Endodermal cell (in vitro differentiated cells): ENCODE measurements at places on chromosomes 12 and 14. TPM values are rescaled to one million over a fixed set of nuclear protein-coding genes. Genes with fewer than 3 reads are reported as not detected.

- H3K27me3 ChIP-seq, result peaks cover 5% of the 10 kb centered on the region
- no peak overlapping the region for H3K4me3 ChIP-seq
These were observed 47.9 kb downstream of the VCPKMT start for GRCh38 chr14:50068496-50068895.

DNA sequence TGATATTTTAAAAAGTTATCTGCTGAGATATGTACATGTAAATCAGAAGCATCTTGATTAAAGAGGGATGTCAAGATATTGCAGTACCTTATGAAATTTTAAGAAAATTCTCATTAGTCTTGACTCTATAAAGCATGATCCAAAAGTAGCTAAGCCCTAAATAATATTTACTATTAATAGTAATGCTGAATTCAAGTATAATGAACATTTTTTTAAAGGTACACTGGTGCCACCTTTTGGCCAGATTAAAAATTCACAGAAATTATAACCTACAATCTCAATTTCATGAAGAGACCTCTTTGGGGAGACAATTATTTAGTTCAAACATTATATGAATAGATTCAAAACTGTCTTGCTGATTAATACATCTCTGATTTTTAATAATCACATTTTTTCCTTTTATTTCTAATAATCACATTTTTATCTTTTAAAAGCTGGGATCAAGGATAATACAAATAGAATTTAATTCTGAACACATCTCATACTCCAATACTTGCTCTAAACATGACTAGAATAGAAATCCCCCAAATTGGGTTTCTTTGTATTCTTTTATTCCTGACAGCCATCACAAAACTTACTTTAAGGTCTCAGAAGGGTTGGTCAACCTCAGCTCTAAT is 13.4 kb downstream of the AKAP5 start:
- H3K4me1 ChIP-seq, result no peaks in the 10 kb centered on the region
- H3K27me3 ChIP-seq, result no peaks in the 10 kb centered on the region
- no peak overlapping the region for H3K27ac ChIP-seq
- peaks cover 4% of the 10 kb centered on the region for H3K36me3 ChIP-seq

The LPAR5 gene
- total RNA-seq, result 0.59 and 0.73 TPM in 2 replicates

- H3K27me3 ChIP-seq, result no peaks in the 10 kb centered on the region
- no peaks in the 10 kb centered on the region for H3K4me1 ChIP-seq
- no peak for DNase-seq
- H3K27ac ChIP-seq, result no peak overlapping the region
- H3K4me3 ChIP-seq, result no peak overlapping the region
- H3K36me3 ChIP-seq, result no peaks in the 10 kb centered on the region
These were observed 107.4 kb downstream of the AEBP2 start for GRCh38 chr12:19546611-19547162.

The TSPAN19 gene
- total RNA-seq, result not detected in 2 replicates

The DEGS2 gene
- 0.24 to 3.8 TPM (median 0.99 TPM) in 3 replicates for total RNA-seq

The CABP1 gene
- total RNA-seq, result 0.29 to 0.73 TPM (median 0.72 TPM) in 3 replicates

DNA sequence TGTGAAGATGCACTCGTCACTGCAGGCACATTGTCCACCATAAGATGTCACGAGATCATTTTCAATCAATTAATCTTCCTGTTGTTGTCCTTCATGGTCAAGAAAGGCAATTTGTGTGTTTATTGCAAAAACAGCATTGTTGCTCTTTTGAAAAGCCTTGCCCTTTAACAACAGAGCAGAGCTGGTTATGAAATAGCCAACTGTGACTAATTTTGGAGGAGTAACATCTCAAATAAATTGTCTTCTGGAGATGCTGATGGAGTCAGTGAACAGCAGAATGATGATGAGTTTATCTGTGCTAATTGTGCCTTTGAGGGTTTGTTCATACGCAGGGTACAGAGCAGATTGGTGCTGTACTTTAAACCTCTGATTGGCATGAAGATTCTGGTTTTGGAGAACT is 88.3 kb upstream of the E2F7 start:
- H3K4me1 ChIP-seq, result no peaks in the 10 kb centered on the region
- H3K27ac ChIP-seq, result no peak overlapping the region
- H3K4me3 ChIP-seq, result no peak overlapping the region
- DNase-seq, result no peak
- peaks cover 22% of the 10 kb centered on the region for H3K27me3 ChIP-seq
- H3K36me3 ChIP-seq, result no peaks in the 10 kb centered on the region

DNA sequence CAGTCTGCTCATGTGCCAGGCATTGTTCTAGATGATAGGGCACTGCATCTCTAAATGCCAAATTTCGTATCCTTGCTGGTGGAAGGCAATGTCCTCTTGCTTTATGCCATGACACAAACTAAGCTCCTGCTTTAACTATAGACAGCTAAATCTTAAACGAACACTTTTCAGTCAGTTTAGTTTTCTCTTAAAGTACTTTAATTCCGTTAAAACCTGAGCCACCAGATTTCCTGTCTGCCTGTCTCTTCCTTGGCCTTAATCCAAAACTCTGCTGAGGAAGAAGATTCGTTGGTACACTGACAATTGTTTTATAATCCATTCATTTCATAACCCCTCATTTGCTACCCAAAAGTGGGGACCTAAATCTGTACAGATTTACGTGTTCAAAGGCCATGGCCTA is 194.4 kb upstream of the BCL2L14 start:
- peaks cover 15% of the 10 kb centered on the region for H3K36me3 ChIP-seq
- no peaks in the 10 kb centered on the region for H3K27me3 ChIP-seq
- no peak overlapping the region for H3K27ac ChIP-seq
- peaks cover 7% of the 10 kb centered on the region for H3K4me1 ChIP-seq

GRCh38 chr12:22657538-22657937 is 32.6 kb downstream of the ETNK1 start:
- H3K27ac ChIP-seq, result no peak overlapping the region
- no peaks in the 10 kb centered on the region for H3K4me1 ChIP-seq
- H3K27me3 ChIP-seq, result no peaks in the 10 kb centered on the region
- no peak for DNase-seq

The FOXN4 gene
- 0.55 and 0.63 TPM in 2 replicates for total RNA-seq

DNA sequence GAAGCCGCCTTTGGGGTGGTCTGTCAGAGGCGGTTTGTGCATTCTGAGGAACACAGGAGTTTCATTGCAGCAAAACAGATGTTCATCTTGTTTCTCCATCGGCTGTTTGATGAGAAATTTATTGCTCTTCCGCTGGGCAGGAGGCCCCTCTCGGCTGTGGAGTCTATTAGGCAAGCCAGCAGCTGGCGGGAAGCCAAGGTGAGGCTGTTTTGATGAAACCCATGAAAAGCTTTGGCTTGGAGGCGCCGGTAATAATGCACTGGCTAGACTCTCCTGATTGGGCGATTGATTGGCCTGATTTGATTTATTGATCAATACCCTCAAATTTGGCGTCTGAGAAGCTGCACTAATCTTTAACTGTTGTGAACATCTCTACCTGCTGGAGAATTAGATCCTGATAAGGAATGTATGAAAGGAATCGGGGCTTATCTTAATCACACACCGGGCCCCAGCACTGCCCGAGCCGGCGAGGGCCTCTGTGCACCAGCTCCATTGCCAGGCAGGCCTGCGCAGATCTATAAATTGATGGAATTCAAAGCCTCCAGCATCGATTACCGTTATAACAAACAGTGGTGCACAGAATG is 187.7 kb downstream of the PHETA1 start:
- no peak for DNase-seq
- no peak overlapping the region for H3K4me3 ChIP-seq
- H3K36me3 ChIP-seq, result no peaks in the 10 kb centered on the region
- H3K27ac ChIP-seq, result peak overlapping the region; percentile 32
- peaks cover 8% of the 10 kb centered on the region for H3K4me1 ChIP-seq

The KRT4 gene
- total RNA-seq, result not detected in 3 replicates

DNA sequence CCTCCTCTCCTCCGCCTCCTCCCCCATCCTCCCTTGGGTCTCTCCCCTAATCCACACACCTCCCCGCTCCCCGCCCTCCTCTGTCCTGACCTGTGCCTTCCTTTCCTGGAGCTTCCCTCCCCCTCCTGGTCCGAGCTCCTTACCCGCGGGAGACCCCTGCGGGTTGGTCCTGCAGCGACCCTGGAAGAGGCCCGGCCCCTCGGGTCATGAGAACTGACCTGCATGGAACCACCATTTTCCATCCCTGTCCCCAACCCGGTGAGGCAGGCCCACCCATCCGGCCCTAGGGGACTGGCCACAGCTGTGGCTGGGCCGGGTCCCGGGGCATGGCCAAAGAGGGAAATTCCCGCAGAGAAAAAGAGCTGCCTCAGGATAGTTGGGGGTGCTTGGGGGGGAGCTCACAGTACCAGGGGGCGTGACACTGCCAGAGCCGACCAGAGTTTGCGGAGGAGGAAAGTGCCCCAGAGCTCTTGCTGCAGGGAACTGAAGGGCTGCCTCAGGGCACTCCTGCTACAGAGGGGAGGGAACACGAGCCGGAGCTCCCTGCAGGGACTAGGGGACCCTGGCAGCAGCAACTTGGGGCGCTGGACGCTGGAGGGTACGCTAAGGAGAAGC is 613 bp downstream of the ARHGEF40 start:
- H3K4me3 ChIP-seq, result peak overlapping the region; percentile 93
- H3K27me3 ChIP-seq, result no peaks in the 10 kb centered on the region
- peaks cover 30% of the 10 kb centered on the region for H3K36me3 ChIP-seq
- H3K4me1 ChIP-seq, result peaks cover 4% of the 10 kb centered on the region

GRCh38 chr12:62700091-62700880 is 233.7 kb downstream of the MON2 start:
- no peaks in the 10 kb centered on the region for H3K36me3 ChIP-seq
- H3K27me3 ChIP-seq, result no peaks in the 10 kb centered on the region
- H3K27ac ChIP-seq, result no peak overlapping the region
- peaks cover 7% of the 10 kb centered on the region for H3K4me1 ChIP-seq

GRCh38 chr12:93894391-93895088 is 217.4 kb downstream of the CRADD start:
- peaks cover 7% of the 10 kb centered on the region for H3K4me1 ChIP-seq
- no peak overlapping the region for H3K27ac ChIP-seq
- H3K36me3 ChIP-seq, result no peaks in the 10 kb centered on the region
- no peak overlapping the region for H3K4me3 ChIP-seq

The C1R gene
- 2.1 to 3.9 TPM (median 2.9 TPM) in 3 replicates for total RNA-seq

GRCh38 chr14:88999137-88999536 is 174.7 kb downstream of the TTC8 start:
- H3K4me1 ChIP-seq, result no peaks in the 10 kb centered on the region
- no peak overlapping the region for H3K27ac ChIP-seq
- no peak for DNase-seq
- no peak overlapping the region for H3K4me3 ChIP-seq
- no peaks in the 10 kb centered on the region for H3K27me3 ChIP-seq

The SLC35E3 gene
- 12.7 and 14.6 TPM in 2 replicates for total RNA-seq

The BHLHE41 gene
- 0.11 to 38.4 TPM (median 0.46 TPM) in 3 replicates for total RNA-seq

The DACT1 gene
- 4.2 and 6.3 TPM in 2 replicates for total RNA-seq

GRCh38 chr14:26846388-26846787 is 248.6 kb upstream of the NOVA1 start:
- no peak for DNase-seq
- H3K4me1 ChIP-seq, result peaks cover 7% of the 10 kb centered on the region
- no peaks in the 10 kb centered on the region for H3K36me3 ChIP-seq
- H3K4me3 ChIP-seq, result no peak overlapping the region
- H3K27ac ChIP-seq, result no peak overlapping the region
- no peaks in the 10 kb centered on the region for H3K27me3 ChIP-seq

DNA sequence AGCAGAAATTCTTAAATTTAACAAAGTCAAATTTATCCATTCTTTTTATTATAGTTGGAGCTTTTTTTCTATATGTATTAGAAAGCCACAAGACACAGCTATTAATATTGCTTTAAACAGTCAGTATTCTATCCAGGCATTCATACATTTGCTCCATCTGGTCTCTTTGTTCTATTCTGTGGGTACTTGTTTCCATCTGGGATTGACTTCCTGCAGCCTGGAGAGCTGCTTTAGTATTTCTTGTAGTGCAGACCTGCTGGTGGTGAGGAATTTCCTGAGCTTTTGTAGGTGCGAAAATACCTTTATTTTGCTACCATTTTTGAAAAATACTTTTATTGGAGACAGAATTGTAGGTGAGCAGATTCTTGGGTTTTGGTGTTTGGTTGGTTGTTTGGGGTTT is 29.0 kb downstream of the CCDC60 start:
- no peaks in the 10 kb centered on the region for H3K27me3 ChIP-seq
- H3K4me3 ChIP-seq, result no peak overlapping the region
- DNase-seq, result no peak
- no peaks in the 10 kb centered on the region for H3K36me3 ChIP-seq

The HOXC4 gene
- not detected in 2 replicates for total RNA-seq

The WDHD1 gene
- 53.4 and 63.4 TPM in 2 replicates for total RNA-seq

- no peaks in the 10 kb centered on the region for H3K4me1 ChIP-seq
- no peaks in the 10 kb centered on the region for H3K27me3 ChIP-seq
- no peak overlapping the region for H3K4me3 ChIP-seq
- H3K36me3 ChIP-seq, result peaks cover 19% of the 10 kb centered on the region
- H3K27ac ChIP-seq, result no peak overlapping the region
- DNase-seq, result no peak
These were observed 61.8 kb downstream of the GLT1D1 start for GRCh38 chr12:128914908-128915563.

DNA sequence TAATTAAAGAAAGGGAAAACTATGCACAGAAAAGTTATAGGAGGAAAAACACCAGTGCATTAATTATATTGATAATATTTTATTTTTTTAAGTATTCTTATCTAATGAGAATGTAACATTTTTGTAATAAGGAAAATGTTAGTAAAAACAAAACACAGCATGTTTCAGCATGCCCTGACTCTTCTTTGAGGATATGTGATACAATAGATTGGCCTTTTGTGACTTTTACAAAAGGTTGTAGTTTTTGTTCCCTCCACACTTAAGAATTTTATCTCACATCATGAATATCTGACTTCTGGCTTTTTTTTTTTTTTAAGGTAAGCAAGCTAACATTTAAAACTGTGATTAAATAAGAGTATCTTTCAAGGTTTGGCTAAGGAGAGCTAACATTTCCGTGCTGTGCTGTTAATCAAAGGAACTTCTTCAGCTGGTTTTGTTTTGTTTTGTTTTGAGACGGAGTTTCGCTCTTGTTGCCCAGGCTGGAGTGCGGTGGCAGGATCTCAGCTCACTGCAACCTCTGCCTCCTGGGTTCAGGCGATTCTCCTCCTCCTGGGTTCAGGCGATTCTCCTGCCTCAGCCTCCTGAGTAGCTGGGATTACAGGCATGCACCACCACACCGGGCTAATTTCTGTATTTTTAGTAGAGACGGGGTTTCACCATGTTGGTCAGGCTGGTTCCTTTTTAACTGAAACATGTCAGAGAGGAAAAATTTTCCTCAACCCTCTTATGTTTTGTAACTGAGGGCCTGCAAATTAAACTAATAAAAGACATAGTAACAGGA is 30.8 kb upstream of the RESF1 start:
- no peaks in the 10 kb centered on the region for H3K4me1 ChIP-seq
- no peaks in the 10 kb centered on the region for H3K36me3 ChIP-seq
- no peak overlapping the region for H3K4me3 ChIP-seq
- no peak for DNase-seq
- H3K27me3 ChIP-seq, result no peaks in the 10 kb centered on the region

The SLC2A14 gene
- total RNA-seq, result 63.0 and 70.9 TPM in 2 replicates

DNA sequence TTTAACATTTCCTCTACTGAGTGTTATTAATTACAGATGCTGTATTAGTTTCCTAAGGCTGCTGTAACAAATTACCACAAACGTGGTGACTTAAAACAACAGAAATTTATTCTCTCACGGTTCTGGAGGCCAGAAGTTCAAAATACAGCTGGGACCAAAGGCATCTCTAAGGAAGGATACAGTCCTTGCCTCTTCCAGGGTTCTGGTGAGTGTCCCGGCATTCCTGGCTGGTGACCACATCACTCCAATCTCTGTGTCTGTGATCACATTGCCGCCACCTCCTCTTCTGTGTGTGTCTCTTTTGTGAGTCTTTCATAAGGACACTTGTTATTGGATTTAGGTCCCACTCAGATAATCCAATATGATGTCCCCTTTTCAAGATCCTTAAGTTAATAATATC is 85.1 kb upstream of the CCDC198 start:
- no peaks in the 10 kb centered on the region for H3K27me3 ChIP-seq
- peaks cover 5% of the 10 kb centered on the region for H3K4me1 ChIP-seq
- no peak for DNase-seq
- no peak overlapping the region for H3K4me3 ChIP-seq

- H3K27ac ChIP-seq, result no peak overlapping the region
- peak; percentile 58 for DNase-seq
- no peak overlapping the region for H3K4me3 ChIP-seq
These were observed 15.9 kb downstream of the FAIM2 start for GRCh38 chr12:49887536-49888401.
